A549 treated with DMSO at 1 μM for 4 hours (cell line): ENCODE measurements at places on chromosomes 3 and 15. TPM values are rescaled to one million over a fixed set of nuclear protein-coding genes. Genes with fewer than 3 reads are reported as not detected.

CTXN2 gene
- total RNA-seq: 0.02 to 0.04 TPM in 2 of 5 replicates, not detected in the others

TJP1 gene
- 62.1 to 83.8 TPM (median 75.9 TPM) in 5 replicates for total RNA-seq

ZSCAN2 gene
- 13.2 to 16.7 TPM (median 14.1 TPM) in 5 replicates for total RNA-seq

C3orf49 gene
- not detected in 5 replicates for total RNA-seq

TRIM42 gene
- not detected in 5 replicates for total RNA-seq

P3H2 gene
- 33.5 to 53.7 TPM (median 45.8 TPM) in 5 replicates for total RNA-seq

TLR9 gene
- total RNA-seq: 0.06 TPM in 1 of 5 replicates, not detected in the others

GOLGA6L25 gene
- total RNA-seq: not detected in 5 replicates
